Spinal cord (tissue), 10 donors: ENCODE measurements at places on chromosomes 6 and 20.

DNA sequence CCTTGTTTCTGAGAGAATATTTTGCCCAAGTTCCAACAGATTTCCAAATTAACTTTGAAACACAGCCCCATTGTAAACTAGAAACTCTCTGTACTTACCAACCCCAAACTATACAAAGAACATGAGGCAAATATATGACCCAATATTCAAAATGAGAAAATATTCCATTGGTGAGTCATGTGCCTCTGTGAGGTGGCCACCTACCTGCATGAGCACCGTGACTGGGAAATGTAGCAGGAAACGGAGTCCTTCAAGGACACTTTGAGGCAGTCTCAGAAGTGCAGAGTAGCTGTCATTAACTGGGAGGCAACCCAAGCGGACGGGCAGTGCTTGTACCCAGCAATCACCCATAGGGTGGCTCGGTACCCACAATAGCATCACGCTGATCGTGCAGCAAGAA, 335.5 kb upstream of the NOX3 start:
- DNase-seq, result no peak
- no peak overlapping the region for H3K4me3 ChIP-seq
- no peaks in the 10 kb centered on the region for H3K4me1 ChIP-seq
- no peak overlapping the region for H3K27ac ChIP-seq

DNA sequence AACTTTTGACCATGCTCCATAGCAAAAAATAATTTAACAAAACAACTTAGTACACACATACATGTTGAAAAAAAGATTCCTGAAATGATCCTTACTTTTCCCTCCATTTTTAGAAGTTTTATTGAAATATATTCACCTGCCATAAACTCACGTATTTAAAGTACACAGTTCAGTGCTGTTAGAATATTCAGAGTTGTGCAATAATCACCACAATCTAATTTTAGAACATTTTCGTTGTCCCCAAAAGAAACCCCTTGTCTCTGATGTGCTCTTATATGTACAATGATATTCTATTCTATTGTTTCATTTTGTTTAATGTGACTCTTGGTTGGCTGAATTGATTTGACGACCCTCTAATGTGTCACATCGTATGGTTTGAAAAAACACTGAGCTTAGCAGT, 15.9 kb downstream of the ROS1 start:
- H3K4me1 ChIP-seq, result no peaks in the 10 kb centered on the region
- H3K27me3 ChIP-seq, result no peaks in the 10 kb centered on the region
- H3K36me3 ChIP-seq, result no peaks in the 10 kb centered on the region
- no peak overlapping the region for H3K27ac ChIP-seq
- no peak for DNase-seq
- no peak overlapping the region for H3K4me3 ChIP-seq

DNA sequence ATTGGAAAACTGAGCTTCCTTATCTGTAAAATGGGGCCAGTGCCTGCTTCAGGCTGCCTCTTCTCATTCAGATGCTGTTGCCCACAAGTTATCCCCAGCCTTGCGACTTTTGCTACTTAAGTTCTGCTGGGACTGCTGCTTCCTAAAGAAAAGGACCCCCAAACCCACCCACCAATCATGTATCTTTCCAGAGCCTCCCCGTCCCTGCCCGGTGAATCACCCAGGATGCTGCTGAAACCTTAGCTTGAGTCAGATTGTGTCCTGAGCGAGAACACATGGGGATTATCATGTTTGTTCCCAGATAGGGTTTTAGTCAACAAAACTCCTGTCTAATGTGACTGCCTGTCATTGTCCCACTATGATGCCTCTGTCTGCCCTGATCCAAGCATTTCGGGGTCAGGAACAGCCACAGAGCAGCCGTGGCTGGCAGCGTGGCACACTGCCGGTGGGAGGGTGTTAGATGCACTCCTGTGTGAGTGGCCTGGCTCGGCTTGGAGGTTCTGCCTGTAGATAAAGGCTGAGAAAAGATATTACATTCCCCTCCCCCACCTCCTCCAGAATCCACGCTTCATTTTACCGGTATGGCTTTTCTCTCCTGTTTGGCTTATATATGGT, 79.9 kb downstream of the TOX2 start:
- H3K27ac ChIP-seq, result no peak overlapping the region
- no peaks in the 10 kb centered on the region for H3K36me3 ChIP-seq
- H3K4me3 ChIP-seq, result no peak overlapping the region
- no peak for DNase-seq
- H3K4me1 ChIP-seq, result no peaks in the 10 kb centered on the region

GRCh38 chr20:31678389-31679356, 41.0 kb downstream of the COX4I2 start:
- no peaks in the 10 kb centered on the region for H3K27me3 ChIP-seq
- H3K4me1 ChIP-seq, result peaks cover 17% of the 10 kb centered on the region
- no peak overlapping the region for H3K27ac ChIP-seq
- H3K4me3 ChIP-seq, result no peak overlapping the region

GRCh38 chr6:27332692-27333641, 20.9 kb upstream of the POM121L2 start:
- H3K4me1 ChIP-seq, result no peaks in the 10 kb centered on the region
- no peaks in the 10 kb centered on the region for H3K36me3 ChIP-seq
- peak; percentile 82 for DNase-seq
- H3K27me3 ChIP-seq, result peaks cover 11% of the 10 kb centered on the region
- H3K4me3 ChIP-seq, result peak overlapping the region; percentile 22

DNA sequence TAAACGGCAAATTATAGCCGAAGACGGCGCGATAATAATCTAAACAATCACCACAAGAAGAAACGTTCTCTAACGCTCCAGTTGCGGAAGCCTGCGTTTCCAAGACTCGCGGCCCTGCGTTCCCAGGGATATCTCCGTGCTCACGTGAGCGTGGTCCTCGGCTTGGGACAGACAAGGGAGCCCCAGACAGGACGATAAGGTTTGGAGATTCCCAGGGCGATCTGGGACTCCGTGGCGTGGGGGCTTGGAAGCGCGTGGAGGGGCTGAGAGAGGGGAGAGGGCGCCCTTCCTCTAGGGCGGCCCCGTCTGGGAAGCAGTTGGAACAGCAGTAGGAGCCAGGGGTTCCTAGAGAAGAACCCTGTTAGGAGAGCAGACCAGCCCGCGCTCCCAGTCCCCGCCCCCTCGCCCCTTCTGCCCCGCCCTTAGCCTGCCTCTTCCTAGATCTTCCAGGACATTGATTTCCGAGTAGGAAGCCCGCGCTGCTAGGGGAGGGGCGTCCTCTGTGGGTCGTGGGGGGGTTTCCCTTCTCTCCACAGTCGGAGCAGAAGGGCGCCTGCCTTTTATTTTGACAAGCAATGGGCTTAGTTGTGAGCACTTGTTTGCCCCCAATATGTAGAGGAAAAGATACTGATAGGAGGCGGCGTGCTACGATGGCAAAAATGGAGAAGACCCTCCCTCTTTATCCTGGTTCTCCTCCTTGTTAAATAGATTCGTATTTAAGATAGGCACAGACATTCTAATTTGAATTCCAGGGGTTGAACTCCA, 10.6 kb downstream of the NRN1 start:
- peak overlapping the region; percentile 45 for H3K4me3 ChIP-seq
- H3K36me3 ChIP-seq, result peaks cover 8% of the 10 kb centered on the region
- H3K4me1 ChIP-seq, result peaks cover 48% of the 10 kb centered on the region
- peaks cover 83% of the 10 kb centered on the region for H3K27me3 ChIP-seq
- DNase-seq, result peak; percentile 93
- H3K27ac ChIP-seq, result no peak overlapping the region

DNA sequence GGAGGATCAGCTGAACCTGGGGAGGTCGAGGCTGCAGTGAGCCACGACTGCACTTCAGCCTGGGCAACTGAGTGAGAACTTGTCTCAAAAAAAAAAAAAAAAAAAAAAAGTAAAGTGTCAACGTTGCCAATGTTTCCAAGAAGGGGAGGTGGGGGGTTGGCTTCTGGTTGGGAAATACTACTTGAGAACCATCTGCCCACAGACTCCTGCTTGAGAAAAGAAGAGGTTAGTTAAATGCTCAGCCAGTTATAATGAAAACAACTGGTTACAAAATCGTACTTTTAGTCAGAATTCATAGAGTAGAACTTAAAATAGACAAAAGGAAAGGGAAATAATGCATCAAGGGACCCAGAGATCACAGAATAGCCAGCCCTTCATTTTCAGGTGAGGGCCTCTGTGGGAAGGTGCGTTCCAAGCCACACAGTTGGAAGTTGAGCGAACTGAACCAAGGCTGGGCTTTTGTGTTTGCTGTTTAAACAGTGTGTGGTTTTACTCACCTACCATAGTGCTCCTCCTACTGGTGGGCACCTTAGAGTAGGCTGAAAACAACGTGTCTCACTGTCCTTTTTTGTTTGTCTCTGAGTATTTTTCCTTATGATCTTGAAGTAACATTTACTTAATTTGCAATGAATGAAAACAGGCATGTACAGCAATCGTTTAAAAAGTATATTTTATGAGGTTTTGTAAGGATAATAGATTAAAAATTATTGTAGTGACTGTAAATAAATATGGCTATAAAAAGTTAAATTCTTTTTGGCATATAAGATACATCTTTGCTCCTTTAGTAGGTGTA, 200.7 kb downstream of the BCAS1 start:
- no peaks in the 10 kb centered on the region for H3K27me3 ChIP-seq
- H3K27ac ChIP-seq, result no peak overlapping the region
- peaks cover 2% of the 10 kb centered on the region for H3K4me1 ChIP-seq
- H3K36me3 ChIP-seq, result no peaks in the 10 kb centered on the region
- no peak overlapping the region for H3K4me3 ChIP-seq

DNA sequence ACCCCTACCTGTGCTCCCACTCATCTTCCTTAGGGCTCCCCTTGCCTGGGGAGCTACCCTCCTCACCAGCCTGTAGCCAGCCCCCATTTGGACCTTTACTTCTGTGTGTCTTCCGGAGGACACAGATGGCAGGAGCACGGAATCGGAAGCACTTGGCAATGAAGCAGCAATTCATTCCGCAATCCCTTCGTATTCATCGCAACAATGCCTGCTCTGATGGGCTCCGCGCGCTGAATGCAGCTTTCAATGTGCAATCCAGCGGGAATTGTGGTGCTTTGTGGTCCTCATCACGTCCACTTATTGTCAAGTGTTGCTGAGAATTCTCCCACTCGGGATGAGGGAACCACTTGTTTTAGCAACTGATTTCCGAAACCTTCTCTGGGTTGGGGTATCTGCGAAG, 336.0 kb downstream of the DHX35 start:
- no peaks in the 10 kb centered on the region for H3K36me3 ChIP-seq

DNA sequence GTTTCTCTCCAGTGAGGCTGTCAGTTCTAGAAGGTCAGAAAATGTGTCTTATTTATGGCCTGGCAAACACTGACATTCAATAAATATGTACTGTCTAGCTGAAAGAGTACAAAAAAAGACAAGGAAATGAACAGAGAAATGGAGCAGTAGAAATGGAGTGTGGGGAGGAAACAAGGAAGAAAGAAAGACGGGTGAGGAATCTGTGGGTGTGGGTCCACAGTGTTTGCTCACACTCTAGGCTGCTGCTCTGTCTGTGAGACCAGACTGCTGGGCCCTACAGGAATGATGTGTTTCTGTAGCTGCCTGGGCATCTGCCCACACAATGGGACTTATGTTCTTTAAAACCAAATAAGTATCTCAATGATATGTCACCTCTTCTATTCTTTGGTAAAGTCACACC, 114.2 kb downstream of the MOXD1 start:
- H3K27me3 ChIP-seq, result no peaks in the 10 kb centered on the region
- no peak for DNase-seq
- no peak overlapping the region for H3K27ac ChIP-seq
- H3K4me3 ChIP-seq, result no peak overlapping the region
- H3K4me1 ChIP-seq, result no peaks in the 10 kb centered on the region
- no peaks in the 10 kb centered on the region for H3K36me3 ChIP-seq

DNA sequence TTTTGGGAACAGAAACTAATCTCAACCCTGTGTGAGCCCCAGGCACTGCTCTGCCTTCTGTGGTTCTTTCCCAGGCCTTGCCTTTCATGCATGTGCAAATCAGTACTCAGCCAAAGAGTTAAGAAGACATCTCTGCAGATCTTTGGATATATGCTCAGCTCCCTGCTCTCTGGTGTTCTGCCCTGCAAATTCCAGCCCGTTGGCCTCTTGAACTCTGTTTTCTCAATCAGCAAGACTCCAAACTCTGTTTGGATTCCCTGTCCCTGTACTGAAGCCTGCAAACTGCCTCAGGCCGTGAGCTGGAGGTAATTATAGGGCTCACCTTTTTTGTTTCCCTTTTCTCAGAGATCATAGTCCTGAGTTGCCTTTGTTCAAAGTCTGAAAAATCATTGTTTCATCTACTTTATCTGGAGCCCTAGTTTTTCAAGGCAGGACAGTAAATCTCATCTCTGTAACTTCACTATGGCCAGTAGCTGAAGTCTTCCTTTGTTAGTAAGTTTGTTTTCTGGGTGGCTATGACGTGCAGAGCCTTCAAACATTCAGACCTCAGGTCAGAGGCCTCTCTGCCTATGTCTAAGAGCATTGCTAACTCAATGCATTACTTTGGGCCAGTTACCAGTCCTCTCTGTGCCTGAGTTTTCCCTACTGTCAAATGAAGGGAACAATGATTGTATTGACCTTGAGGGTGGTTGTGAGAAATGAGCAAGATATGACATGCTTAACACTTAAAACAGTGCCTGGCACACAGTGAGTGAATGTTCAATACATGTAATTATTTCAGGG, 15.9 kb upstream of the MDFI start:
- H3K4me1 ChIP-seq, result peaks cover 16% of the 10 kb centered on the region
- DNase-seq, result no peak
- H3K36me3 ChIP-seq, result no peaks in the 10 kb centered on the region
- H3K4me3 ChIP-seq, result no peak overlapping the region

GRCh38 chr20:13243826-13244376, 22.8 kb downstream of the ISM1 start:
- H3K27ac ChIP-seq, result no peak overlapping the region
- no peaks in the 10 kb centered on the region for H3K36me3 ChIP-seq
- H3K4me3 ChIP-seq, result no peak overlapping the region
- no peaks in the 10 kb centered on the region for H3K27me3 ChIP-seq

DNA sequence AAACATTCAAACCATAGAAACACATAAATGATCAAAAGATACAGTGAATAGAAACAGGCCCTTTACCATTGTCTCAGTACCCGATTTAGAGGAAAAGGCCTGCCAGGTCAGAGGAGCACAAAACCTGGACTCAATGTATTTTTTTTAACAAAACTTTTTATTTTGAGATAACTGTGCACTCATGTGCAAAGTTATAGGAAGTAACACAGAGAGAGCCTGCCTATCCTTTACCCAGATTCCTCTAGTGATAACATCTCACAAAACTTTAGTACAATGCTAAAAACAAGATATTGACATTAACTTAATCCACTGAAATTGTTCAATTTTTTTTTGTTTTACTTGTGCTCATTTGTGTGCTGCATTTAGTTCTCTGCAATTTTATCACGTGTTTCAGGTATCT, 36.8 kb upstream of the SAMD3 start:
- H3K36me3 ChIP-seq, result no peaks in the 10 kb centered on the region
- H3K27ac ChIP-seq, result no peak overlapping the region
- no peaks in the 10 kb centered on the region for H3K27me3 ChIP-seq

DNA sequence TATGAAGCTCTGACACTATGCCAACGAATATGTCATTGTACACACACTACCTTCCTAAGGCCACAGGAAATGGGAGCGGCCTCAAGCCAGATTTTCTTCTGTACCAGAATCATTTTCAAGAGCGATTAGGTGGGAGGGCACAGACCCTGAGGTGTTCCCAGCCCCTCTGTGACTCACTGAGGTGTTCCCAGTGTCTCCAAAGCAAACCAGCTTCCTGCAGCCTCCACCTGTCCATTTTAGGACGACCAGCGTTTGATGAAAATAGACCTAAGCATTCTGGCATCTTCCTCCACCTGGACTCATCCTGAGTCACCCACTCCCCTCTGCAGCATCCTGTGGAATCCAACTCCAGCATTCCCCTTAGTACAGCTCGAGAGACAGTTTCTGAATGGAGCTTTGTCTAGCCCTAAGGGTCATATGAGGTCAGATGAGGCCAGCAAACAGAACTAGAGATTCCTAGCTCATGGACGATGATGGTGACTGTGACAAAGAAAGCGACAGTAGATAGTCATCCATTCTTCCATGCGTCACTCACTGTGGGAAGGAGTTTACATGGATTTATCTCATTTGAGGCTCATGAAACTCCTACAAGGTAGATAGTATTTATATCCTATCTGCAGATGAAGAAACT, 203.4 kb downstream of the PTPRT start:
- DNase-seq, result no peak
- peaks cover 2% of the 10 kb centered on the region for H3K36me3 ChIP-seq
- H3K27me3 ChIP-seq, result no peaks in the 10 kb centered on the region
- no peak overlapping the region for H3K27ac ChIP-seq
